Ovary (tissue), 10 donors: ENCODE measurements at places on chromosomes 5 and 9.

- DNase-seq: no peak
- H3K36me3 ChIP-seq: no peaks in the 10 kb centered on the region
- no peak overlapping the region for H3K4me3 ChIP-seq
- H3K27me3 ChIP-seq: no peaks in the 10 kb centered on the region
- no peaks in the 10 kb centered on the region for H3K4me1 ChIP-seq
Measured at GRCh38 chr5:169548315-169548714, 35.3 kb upstream of the SPDL1 start.

DNA sequence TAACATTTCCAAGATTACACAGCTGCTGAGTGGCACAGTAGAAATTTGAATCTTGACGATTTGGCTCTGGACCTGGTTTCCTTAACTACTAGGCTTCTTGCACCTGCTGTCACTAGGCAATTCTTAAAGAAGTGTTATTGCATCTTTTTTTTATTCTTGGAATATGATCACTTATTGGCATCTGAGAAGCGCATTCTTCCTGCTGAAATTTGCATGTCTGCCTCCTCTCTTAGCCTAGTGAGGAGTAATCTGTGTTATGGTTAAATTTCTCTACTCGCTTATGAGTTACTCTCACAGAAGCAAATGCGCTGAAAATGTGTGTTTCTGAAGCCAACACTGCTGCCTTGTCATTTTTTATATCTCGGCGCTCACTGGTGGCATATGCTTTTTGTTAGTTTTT lies 89.3 kb downstream of the WDR41 start:
- no peak overlapping the region for H3K27ac ChIP-seq
- no peak overlapping the region for H3K4me3 ChIP-seq
- H3K36me3 ChIP-seq: no peaks in the 10 kb centered on the region
- DNase-seq: no peak

GRCh38 chr9:101421653-101422065 lies 13.9 kb downstream of the ALDOB start:
- no peaks in the 10 kb centered on the region for H3K4me1 ChIP-seq
- no peak overlapping the region for H3K4me3 ChIP-seq
- DNase-seq: no peak

DNA sequence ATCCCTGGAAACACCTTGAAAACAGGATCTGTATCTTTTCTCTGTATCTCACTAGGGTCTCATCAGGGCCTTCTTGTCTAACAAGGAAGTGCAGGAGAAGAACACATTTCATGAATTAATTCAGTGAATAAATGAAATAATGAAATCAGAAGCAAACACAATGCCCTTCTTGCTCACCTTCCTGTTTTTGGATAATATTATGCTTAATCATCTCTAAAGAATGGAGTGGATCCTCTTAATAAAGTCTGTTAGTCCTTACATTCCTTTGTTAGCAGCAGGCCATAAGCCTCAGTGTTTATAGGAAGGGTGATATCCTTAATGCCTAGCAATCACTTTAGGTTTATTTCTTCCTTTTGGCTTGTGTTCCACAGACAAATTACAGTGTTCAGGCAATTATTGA lies 837.1 kb upstream of the SEMA6A start:
- H3K4me3 ChIP-seq: no peak overlapping the region
- H3K27me3 ChIP-seq: no peaks in the 10 kb centered on the region
- H3K4me1 ChIP-seq: no peaks in the 10 kb centered on the region
- no peak for DNase-seq

DNA sequence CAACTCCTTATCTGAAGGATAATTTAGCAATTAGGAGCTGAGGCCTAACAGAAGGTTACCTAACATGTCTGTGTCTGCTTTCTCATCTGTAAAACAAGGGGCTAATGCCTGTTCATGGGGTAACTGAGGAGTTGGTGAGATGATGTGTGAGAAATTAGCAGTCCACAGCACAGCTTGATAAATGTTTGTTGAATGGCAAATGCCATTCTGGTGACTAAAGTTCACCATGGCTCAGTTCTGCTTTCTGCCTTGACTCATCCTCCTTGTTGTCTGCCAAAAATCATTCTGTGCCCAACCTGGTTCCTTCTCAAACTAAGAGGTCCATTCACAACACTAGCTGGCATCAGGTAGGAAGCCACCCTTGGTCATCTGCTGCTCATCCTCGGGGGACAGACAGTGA lies 552.0 kb upstream of the KLF4 start:
- DNase-seq: no peak
- H3K4me1 ChIP-seq: no peaks in the 10 kb centered on the region
- H3K27ac ChIP-seq: no peak overlapping the region
- H3K27me3 ChIP-seq: no peaks in the 10 kb centered on the region
- H3K4me3 ChIP-seq: no peak overlapping the region
- H3K36me3 ChIP-seq: no peaks in the 10 kb centered on the region

DNA sequence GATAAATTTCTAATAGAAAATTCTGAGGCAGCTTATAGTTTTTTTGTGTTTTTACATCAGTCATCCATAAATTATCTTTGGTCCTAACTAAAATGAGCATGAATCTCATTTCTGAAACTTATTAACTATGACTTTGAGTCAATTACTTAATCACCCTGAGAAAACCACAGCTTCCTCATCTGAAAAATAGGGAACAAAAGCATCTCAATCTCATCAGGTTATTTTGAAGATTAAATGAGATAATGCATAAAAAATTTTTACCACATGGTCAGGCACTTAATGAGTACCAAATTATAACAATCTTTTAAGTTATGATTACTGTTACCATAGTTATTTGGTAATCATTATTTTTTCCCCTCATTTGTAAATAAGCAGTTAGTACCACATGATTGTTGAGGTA lies 279.1 kb downstream of the MAST4 start:
- no peak overlapping the region for H3K27ac ChIP-seq
- no peak overlapping the region for H3K4me3 ChIP-seq
- no peaks in the 10 kb centered on the region for H3K27me3 ChIP-seq
- DNase-seq: no peak
- no peaks in the 10 kb centered on the region for H3K36me3 ChIP-seq

DNA sequence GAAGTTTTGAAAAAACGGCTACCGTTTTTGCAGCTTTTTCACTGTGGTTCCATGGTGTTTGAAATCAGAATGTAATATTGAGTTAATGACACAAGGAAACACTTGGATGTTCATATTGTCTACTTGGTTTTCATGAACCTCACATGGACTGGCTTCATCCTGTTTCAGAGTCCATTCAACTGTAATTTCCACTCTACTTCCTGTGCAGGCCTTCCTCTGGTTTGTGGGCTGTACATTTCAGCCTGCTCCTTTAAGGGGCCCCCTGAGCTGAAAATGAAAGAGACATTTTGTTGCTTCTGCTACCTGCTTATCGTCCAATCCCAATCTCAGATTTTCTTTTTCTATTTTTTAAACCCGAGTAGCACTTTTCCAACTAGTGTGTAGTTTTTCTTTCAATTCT lies 41.8 kb upstream of the CDKN2B start:
- H3K27ac ChIP-seq: no peak overlapping the region
- H3K27me3 ChIP-seq: no peaks in the 10 kb centered on the region
- no peaks in the 10 kb centered on the region for H3K36me3 ChIP-seq
- no peak overlapping the region for H3K4me3 ChIP-seq
- no peak for DNase-seq
- no peaks in the 10 kb centered on the region for H3K4me1 ChIP-seq
